GDM1 (cell line): ENCODE measurements at places on chromosomes 13 and 19.

GRCh38 chr13:78298657-78299056, 304.7 kb downstream of the POU4F1 start:
- no peak for DNase-seq

DNA sequence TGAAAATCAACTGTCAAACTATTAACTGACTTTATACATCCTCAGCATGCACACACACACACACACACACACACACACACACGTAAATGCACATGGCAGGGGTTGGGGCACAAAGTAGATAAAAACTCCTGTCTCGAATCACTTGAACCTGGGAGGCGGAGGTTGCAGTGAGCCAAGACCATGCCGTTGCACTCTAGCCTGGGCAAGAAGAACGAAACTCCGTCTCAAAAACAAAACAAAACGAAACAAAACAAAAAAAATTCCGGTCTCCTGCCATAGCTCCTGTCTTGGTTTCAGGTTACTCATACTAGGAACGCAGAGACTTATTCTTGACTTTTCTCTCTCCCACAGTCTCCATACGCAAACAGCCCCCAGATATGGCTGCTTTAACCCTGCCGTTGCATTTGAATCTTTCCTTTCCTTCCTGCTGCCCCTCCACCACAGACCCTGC, 148.9 kb downstream of the SHISA2 start:
- DNase-seq = no peak

GRCh38 chr13:48403151-48403631, 9.7 kb downstream of the LPAR6 start:
- no peak for DNase-seq

DNA sequence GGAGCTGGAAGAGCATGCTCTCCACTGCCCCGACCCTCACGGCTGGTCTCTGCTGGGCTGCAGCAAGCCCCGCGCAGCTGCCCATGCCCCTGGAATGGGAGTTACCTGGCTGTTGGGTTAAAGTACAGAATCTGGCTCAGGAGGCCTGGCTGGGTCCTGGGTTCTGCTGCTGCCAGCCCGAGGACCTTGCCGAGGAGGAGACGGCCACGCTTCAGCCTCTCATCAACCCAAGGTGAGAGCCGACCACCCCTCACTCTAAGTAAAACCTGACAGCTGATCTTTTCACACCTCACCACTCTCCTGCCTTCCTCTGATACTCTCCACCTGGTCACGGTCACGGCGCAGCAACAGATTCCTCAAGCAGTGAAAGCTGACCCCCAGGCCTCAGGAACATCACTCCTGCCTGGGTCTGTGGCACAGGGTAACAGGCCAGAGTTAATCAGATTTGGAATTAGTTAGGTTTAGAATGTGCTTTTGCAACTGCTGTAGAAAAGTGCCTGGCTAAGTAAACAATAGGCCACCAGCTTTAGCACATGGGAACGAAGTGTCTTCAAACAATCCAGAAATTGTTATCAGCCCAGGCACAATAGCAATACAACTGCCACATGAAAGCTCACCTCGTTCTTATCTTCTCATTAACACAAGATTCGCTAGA, 20.5 kb downstream of the RAB20 start:
- no peak for DNase-seq

- no peak for DNase-seq
These were observed 27.1 kb downstream of the POU4F1 start for GRCh38 chr13:78576261-78576660.

DNA sequence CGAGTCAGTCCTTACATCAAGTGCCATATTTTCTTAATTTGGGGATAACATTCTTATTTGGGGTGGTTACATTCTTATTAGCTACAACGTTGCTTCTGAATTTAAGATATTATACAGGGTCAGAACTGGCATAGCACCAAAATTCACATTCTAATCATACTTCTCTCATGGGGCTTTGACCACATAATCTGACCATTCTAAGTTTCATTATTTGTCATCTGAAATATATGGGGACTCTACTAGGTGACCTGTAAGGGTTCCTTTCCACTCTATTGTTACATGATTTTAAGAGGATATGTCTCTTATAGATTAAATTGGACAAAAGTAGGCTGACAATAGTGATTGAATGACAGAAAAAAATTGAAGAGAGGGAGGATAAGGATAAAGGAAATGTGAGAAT, 536.5 kb downstream of the KCTD12 start:
- no peak for DNase-seq

GRCh38 chr13:91277013-91277676, 70.3 kb upstream of the MIR17HG start:
- DNase-seq = no peak

- no peak for DNase-seq
These were observed 32.1 kb downstream of the CYP4F22 start for GRCh38 chr19:15540435-15540834.

DNA sequence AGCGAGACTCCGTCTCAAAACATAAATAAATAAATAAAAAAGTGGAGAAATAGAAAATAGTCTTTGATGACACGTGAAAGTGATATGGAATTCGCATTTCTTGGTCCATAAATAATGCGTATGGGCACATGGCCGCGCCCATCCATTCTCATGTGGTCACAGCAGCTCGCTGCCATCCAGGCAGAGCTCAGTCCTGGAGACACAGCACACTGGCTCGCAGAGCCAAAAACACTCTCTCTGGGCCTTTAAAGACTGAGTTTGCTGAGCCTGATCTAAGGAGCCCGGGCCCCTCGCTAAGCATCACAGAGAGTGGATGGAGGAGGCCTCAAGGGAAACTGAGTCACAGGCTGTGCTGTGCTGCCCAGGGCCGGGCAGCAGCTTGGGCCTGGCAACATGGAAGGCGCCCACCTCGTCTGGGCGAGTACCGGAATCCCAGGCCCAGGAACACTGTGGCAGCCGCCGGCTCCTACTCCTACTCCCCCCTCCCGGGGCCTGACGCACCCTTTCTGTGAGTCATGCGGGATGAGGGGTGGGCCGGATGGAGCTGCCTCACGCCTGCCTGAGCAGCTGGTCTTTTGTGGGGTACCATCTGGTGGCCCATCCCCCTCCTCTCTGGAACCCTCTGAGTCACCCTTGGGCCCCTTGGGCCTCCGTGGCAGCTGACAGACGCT, 28.9 kb upstream of the CACTIN start:
- no peak for DNase-seq

DNA sequence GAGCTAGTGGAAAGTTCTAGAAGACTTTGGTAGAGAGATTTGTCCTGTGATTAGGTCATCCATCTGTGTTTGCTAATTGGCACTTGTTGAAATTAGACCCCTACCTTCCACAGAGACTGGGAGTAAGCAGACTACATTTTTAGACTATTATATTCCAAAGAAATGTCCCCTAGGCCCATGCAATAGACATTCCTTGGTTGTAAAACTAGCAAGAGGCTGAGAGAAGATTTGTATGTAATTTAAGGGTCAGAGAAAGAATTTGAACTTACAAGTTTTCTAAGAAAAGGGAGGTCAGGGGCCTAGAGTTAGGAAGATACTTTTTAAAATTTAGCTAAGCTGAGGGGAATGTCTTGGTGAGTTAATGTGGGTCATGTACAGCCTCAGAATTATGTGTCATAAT, 470.7 kb upstream of the SLITRK1 start:
- no peak for DNase-seq

DNA sequence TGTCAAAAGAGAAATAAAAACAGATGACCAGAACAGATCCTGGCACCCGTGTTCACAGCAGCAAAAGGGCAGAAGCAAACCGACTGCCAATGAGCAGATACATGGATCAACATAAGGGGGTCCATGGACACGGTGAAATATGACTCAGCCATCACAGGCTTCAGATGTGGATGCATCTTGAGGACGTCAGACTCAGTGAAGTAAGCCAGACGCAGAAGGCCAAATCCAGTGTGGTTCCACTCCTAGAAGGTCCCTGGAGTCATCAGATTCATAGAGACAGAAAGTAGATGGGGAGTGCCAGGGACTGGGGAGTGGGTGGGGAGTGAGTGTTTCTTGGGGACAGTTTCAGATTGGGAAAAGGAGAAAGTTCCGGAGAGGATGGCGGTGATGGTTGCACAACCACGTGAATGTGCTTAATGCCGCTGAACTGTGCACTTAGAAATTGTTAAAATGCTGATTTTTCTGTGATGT, 28.8 kb upstream of the SEMA6B start:
- DNase-seq = no peak

- no peak for DNase-seq
These were observed 21.2 kb downstream of the ELAVL1 start for GRCh38 chr19:7983995-7984837.

- no peak for DNase-seq
These were observed 23.0 kb downstream of the IER2 start for GRCh38 chr19:13173139-13173737.

GRCh38 chr19:5091018-5091683, 122.2 kb downstream of the KDM4B start:
- DNase-seq = no peak
